Femur (tissue), 1 donor: ENCODE measurements at places on chromosomes 7 and 10.
A peak's percentile ranks its signal among the peaks of the same experiment; 100 is the strongest.

GRCh38 chr7:80508440-80508839, 3.4 kb downstream of the GNAT3 start:
- DNase-seq, result no peak

DNA sequence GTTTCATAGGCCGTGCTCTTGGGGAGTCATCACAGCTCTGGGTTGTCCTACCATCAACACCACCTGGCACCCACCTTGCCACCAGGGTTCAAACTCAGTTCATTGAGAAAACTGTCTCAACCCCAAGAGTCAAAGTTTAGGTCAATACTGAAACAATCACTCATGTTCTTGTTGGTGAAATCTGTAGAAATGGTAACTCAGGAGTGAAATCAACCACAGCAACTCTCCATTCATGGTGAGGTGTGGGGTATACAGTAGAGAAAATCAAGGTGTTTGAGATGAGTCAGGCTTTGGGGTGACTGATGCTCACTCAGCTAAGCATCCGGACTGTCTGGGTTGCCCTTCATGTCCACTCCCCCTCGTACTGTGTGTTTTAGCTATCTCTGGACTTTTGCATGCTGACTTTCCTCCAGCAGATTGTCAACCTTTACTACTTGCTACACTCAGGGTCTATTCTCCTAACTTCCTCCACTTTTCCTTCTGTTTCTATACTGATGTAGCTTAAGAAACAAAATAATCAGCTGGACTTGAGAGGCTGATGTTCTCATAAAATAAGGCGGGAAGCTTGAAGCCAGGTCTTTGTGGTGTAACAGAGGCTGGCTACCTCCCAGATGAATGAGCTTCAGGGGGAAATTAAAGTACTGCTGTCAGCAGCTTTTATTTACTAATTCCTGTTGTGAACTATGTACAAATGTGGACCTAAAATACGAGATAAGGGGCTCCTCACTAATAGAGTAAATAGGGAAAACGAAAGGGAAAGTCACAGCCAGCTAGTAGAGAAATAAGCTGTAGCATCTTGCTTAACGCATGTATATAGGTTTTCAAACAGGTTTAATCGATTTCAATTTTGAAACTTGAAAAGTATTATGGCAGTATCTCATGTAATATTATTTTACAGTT, 173.6 kb upstream of the AKR1E2 start:
- DNase-seq, result no peak

DNA sequence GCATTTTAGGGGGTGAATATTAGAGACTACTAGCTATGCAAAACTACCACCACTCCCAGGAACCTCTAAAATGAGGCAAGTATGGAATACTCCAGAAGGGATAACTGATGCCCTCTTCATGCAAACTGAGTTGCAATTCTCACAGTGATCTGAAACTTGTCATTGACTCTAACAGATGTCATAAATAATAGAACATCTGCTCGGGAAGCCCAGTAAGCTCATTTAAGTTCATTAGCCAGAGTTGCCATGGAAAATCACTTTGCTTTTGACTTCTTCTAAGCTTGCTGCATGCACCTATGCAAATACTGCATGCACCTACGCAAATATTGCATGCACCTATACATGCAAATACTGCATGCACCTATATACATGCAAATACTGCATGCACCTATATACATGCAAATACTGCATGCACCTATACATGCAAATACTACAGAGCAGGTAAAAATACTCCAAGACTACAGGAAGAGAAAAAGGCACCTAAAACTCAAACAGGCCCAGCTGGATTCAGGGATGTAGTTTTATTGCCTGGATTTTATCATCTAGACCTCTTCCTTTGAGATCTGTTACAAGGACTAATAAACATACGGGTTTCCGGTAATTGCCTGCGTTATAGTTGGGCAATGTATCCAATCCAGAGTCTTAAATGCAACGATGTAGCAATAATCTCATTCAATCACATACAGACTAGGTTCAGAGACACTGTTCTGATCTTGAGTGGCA, 1061.1 kb upstream of the AUTS2 start:
- DNase-seq, result no peak

GRCh38 chr7:111509288-111509687, 53.0 kb downstream of the IMMP2L start:
- DNase-seq, result no peak

GRCh38 chr10:110773693-110774068, 98.0 kb upstream of the PDCD4 start:
- DNase-seq, result no peak

DNA sequence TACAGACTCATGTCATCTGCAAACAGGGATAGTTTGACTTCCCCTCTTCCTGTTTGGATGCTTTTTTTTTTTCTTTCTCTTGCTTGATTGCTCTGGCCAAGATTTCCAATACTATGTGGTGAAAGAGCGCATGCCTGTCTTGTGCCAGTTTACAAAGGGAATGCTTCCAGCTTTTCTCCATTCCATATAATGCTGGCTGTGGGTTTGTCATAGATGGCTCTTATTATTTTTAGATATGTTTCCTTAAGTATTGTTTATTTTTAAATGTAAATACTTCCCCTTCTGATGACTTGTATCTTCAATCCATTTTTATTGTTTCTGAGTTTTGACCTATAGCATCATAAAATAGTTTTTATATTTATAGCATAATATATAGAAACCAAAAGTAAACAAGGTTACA, 17.9 kb downstream of the FAM237B start:
- DNase-seq, result no peak

DNA sequence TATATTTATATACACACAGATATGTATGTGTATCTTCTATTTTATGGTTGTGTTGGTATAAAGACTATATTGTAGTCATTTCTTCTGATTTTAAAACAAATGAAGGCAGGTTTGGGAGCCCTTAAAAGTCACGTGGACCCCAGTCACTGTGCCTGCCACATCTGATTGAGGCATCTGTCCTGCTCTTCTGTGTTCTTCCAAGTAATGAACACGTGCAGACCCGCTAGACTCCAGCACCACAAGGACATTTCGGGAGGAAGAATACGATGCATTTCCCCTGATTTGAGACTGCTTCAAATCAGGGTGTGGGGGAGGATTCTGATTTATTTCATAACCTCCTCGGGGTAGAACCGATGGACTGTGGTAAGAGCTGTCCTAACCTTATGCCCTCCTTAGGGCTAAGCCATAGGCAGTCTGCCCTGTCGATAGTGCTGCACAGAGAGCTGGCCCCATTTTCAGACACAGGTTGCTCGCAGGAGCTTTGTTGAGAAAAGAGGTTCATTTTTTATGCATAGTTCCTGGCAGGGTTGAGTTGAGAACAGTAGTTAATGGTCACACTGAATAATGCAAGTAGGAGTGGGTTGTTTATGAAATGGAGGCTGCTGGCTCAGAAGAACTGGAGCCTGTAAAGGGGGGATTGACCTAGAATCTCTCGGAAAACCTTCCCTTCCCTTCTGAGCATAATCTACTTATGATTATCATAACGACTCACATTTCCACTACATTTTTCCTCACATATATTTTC, 55.0 kb upstream of the C10orf120 start:
- DNase-seq, result no peak

DNA sequence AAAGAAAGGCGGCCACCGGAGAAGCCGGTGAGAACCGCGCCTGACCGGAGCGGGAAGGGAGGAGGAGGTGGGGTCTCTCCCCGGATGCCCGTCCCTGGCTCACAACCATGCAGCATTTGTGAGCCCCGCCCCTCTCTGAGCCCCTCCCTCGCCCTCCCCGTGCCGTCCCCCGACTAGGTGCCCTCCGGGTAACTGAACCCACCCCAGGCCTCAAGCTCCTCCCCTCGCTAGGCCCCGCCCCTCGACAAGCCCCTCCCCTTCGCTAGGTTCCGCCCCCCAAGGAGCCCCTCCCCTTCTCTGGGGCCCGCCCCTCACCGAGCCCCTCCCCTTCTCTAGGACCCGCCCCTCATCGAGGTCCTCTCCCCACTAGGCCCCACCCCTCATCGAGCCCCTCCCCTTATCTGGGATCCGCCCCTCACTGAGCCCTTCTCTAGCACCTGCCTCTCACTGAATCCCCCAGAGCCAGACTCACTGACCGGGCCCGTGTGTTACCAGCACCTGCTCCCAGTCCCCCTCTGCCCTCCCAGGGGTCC, 42.2 kb upstream of the HSPB1 start:
- DNase-seq, result no peak

GRCh38 chr7:13803134-13803533, 186.3 kb downstream of the ETV1 start:
- DNase-seq, result no peak

- no peak for DNase-seq
These were observed 103.1 kb downstream of the PRKAG2 start for GRCh38 chr7:151773797-151774196.

- DNase-seq, result no peak
These were observed 125.5 kb upstream of the PODXL start for GRCh38 chr7:131681961-131682360.

GRCh38 chr7:82615527-82615926, 171.9 kb upstream of the CACNA2D1 start:
- no peak for DNase-seq

DNA sequence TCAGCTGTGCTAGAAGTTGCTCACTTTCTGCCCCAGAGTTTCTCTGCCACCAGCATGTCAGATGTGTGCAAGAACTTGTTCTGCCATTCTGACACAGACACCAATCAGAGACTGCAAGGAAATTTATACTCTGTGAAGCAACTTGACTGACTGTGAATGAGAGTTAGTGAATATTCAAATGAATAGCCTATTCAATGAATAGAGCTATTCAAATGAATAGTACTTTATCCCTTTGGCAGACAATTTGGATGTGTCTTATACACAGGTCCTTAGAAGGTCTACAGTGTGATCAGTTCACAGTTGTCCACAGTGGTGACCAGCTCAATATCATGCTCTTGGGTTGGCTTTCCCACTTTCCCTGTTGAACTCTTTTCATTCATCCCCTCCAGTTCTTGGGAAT, 138.1 kb downstream of the MACC1 start:
- DNase-seq, result no peak

DNA sequence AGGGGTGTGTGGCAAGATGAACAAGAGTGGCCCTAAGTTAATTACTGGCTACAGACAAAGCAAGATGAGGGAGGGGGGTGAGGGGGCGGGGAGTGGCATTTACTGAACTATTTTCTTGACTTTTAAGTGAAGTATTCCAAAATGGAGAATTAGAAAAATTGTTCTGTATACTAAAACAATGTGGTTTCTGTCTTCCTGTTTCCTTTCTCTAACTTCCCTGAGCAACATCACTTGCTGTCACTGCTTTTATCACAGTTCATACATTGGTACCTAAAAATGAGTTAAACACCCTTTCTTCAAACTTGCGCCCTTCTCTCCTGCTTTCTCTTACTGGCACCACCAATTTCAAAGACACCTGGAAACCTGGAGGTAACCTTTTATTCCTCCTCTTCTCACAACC, 21.6 kb downstream of the PDZD8 start:
- no peak for DNase-seq

DNA sequence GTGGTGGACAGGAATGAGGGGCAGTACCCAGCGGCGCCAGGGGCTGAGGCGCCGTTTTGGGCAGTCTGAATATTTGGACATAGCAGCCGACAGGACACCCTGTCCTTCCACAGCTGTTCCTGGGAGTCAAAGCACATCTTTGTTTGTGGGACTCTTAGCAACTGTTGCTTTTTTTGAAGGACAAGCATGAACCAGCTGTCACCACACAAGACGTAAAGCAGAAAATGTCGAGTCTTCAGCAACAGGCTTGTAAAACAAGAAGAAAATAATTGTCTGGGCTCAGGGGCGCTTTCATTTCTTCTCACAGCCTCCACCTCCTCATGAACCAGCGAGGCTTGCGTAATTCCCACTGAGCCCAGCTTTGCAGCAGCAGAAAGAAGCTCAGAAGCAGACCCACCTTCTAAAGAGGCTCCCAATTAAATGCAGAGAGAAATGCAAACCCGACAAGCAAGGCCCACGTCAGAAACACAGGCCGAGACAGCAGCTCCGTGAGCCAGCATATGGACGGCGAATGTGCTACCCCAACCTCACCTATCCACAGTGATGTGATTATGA, 68.9 kb upstream of the DNAAF5 start:
- DNase-seq, result peak; percentile 61

- DNase-seq, result no peak
These were observed 141.0 kb downstream of the MACC1 start for GRCh38 chr7:20075992-20076820.

GRCh38 chr7:43625453-43625852, 42.5 kb downstream of the STK17A start:
- no peak for DNase-seq

- DNase-seq, result no peak
These were observed 337.1 kb upstream of the GLI3 start for GRCh38 chr7:42573881-42574672.

- no peak for DNase-seq
These were observed 22.5 kb downstream of the AKR1E2 start for GRCh38 chr10:4848356-4849041.

GRCh38 chr7:93574269-93574645, 267 bp downstream of the CALCR start:
- no peak for DNase-seq

DNA sequence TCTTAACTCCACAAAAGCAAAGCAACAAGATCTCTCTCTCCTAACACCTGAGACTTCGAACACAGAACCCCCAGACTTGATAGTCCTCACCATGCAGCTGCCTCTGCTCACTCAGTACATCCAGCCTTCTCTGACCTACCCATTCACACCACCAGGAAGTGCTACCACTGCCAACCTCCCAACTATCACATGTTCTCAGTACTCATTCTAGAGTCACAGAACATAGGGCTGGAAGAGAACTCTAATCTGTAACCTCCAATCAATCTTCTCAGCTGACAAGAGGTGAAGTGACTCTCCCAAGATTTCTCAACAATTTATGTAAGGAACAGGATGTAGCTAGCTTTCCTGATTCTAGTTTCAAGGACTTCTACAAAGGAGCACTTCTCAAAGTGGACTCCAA, 3.8 kb downstream of the NUDCD3 start:
- no peak for DNase-seq

DNA sequence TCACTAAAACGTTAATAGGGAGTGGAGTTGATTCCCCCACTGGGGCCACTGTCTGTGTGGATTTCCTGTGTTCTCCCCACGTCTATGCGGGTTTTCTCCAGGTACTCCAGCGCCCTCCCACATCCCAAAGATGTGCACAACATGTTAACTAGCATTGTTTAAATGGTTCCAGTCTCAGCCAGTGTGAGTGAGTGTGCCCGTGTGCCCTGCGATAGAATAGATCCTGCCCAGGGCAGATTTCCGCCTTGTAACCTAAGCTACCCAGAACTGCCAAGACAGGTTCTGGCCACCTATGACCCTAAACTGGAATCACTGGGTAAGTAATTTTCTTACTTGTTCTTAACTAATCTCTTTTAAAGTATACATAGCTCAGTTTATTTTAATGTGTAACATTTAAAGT, 58.5 kb downstream of the CCDC6 start:
- no peak for DNase-seq

GRCh38 chr7:44394636-44395035, 69.2 kb upstream of the CAMK2B start:
- DNase-seq, result no peak

DNA sequence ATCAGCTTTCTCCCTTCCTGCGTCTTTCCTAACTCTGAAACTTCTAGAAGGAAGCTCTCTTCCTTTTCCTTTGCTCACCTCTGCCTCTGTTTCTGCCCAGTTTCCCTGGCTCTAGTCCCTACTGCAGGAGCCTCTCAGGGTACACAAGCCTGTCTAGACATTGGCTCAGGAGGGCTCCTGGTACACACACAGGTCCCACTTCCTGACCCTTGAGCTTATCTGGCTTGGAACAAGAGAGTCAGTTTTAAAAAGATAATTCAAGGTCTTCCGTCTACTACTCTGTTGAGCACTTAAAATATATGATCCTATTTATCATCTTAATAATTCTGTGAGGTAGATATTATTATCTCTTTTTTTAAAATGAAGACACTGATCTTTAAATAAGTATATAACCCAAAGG, 140.7 kb downstream of the RTKN2 start:
- no peak for DNase-seq
